Renal cortical epithelial cell (primary cell): ENCODE measurements at places on chromosomes 1 and 21.

DNA sequence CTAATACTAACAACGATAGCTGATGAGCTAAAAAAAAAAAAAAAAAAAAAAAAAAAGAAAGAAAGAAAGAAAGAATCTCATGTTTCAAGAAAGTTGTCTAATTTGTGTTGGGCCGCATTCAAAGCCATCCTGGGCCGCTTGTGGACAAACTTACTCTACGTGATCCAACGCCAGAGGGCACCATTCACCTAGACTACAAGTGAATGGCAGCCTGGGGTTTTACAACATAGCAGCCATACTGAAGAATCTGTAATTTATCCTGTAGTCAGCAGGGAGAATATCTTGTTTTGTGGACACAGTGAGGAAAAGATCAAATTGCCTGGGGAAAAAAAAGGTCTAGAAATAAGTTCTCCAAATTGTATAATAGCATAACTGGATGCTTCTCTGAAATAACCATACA, 47.0 kb downstream of the CYP2J2 start:
- DNase-seq: peak; percentile 80

DNA sequence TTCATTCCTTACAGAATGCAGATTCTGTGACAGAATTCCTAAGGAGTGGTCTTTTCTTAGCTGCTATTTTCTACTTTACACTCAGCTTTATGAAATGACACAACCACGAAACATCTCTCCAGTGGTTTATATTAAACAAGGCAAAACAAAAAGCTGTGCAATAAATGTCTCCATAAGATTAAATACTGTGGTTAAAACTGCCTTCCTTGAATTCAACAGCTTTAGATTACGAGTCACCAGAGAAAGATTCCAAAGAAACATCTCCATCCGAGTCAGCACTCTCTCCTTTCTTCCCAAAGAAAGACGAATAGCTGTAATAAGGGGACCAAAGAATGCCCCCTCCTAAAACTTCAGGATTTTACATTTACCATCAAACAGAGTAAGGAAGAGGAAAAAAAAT, 4.6 kb upstream of the C1orf87 start:
- DNase-seq: peak; percentile 39

GRCh38 chr1:150235294-150235851, 539 bp downstream of the ANP32E start:
- peak; percentile 10 for DNase-seq

- peak; percentile 64 for DNase-seq
Observed at GRCh38 chr1:115052454-115053083, 22.9 kb downstream of the TSHB start.

GRCh38 chr1:91761295-91761721, 124.6 kb downstream of the TGFBR3 start:
- no peak for DNase-seq

DNA sequence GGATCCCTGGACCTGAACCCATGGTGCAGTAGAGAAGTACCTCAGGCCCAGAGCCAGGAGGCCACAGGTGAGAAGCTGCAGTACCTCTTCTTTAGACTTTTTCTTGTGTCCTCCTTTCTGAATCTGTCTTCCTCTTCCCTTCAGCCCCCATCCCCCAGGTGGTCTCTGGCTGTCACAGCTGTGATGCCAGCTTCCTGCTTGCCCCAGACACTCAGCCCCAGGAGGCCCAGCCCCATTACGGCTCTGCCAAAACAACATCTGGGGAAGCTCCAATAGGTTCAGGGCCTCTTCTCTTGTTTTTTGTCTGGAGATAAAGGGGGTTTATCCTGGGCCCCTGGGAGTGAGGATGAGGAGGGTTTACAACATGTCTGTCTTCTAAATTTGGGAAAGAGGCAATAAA, 9.5 kb upstream of the BTG2 start:
- no peak for DNase-seq

- no peak for DNase-seq
Observed at GRCh38 chr1:6580119-6580592, 362 bp downstream of the ZBTB48 start.

DNA sequence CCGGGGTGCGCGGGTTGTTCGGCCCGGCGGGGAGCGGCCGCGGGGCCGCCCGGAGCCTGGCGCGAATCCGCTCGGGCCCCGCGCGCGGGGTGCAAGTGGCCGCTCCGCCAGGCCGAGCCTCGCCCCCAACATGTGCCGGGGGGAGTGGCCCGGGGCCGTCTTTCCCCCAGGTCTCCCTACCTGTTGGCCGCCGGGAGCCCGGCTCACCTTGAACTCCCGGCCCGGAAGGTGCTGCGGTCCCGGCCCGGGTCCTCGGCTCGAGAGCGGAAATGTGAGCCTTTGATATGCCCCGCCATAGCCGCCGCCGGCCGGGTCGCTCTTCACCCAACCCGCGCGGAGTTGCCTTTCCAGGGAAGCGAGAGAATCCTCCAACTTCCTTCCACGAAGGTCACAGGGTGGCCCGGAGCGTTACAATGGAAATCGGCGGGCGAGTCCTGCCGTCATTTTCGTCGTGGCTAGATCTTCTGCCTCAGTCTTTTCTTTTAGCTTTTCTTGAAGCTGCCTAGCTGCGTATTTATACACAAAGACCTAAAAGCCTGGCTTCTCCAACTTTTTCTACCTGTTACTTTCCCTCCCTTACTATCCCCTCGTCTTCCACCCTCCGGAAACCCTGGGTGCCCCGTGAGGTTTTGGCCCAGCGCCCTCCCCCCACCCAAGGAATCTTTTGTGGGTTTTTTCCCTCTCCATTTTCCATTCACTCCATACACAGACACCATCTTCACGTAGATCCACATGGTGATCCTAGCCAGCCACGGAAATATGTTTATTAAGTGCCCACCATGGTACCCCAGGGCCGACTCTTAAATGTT, 867 bp downstream of the PTGFRN start:
- DNase-seq: no peak

DNA sequence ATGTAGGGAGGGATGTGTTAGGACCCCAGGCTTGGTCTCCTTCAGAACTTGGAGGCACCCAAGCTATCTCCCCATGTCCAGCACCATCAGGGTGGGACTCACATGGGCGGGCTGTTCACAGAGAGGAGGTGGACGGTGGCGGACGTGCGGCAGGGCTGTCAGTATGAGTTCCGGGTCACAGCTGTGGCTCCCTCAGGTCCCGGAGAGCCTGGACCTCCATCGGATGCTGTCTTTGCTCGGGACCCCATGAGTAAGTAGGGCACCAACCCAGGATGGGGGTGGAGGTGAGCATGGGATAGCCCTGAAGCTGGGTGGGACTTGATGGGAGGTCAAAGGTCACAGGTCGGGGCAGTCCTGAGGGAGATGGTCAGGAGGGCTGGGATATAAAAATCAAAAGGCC, 27.8 kb downstream of the IGFN1 start:
- DNase-seq: no peak

- no peak for DNase-seq
Observed at GRCh38 chr1:212968368-212968863, 18.1 kb downstream of the VASH2 start.

DNA sequence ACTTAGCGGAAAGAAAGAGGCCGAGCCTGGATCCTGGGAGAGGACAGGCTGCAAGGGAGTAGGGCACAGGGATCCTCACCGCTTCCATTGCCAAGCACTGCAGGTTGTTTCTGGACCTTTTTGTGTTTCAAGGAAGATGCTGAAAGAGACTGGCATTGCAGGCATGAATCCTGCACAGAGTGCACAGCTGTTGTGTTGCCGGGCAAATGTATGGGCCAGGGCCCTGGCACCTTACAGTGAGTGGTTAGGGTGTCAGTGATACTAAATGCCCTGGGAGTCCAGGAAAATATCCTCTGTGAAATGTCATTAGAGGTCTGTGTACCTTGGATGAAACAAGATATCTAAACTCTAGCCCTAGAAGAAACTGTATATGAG, 145.5 kb upstream of the FGGY start:
- no peak for DNase-seq

GRCh38 chr1:54459726-54460191, 53.6 kb upstream of the SSBP3 start:
- DNase-seq: no peak
